Psoas muscle (tissue), 8 donors: ENCODE measurements at places on chromosomes 16 and 17. TPM values are rescaled to one million over a fixed set of nuclear protein-coding genes. Genes with fewer than 3 reads are reported as not detected.

- DNase-seq, result no peak
Measured at GRCh38 chr17:73622381-73622780, 21.9 kb downstream of the SDK2 start.

DNA sequence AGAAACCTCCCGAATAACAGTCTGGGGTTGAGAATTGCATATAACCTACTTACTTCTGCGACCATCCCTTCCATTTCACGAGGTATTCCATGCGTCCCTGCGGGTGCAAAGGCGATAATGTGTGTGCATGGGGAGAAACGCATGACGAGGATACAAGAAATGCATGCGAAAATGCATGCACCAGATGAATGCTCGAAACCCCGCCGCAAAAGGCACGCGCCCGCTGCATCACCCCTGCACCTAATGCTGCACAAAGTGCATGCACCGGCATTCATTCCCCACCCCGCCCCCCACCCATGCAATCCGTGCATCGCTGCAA is 474 bp downstream of the CBX8 start:
- DNase-seq, result no peak

- no peak for DNase-seq
Measured at GRCh38 chr16:64409783-64410210, 712.1 kb downstream of the CDH11 start.

- no peak for DNase-seq
Measured at GRCh38 chr16:87696726-87697125, 69.1 kb downstream of the KLHDC4 start.

ZNF689 gene
- polyA plus RNA-seq, result 6.1 TPM

ABCC12 gene
- polyA plus RNA-seq, result 0.07 TPM

HP gene
- 13.0 TPM for polyA plus RNA-seq
